Stimulated activated CD4-positive, alpha-beta T cell treated with anti-CD3 and anti-CD28 coated beads, Interleukin-15, amount 100 ng/mL, for 1 hour (primary cell): ENCODE measurements at places on chromosomes 7 and 10.
A peak's percentile ranks its signal among the peaks of the same experiment; 100 is the strongest.

DNA sequence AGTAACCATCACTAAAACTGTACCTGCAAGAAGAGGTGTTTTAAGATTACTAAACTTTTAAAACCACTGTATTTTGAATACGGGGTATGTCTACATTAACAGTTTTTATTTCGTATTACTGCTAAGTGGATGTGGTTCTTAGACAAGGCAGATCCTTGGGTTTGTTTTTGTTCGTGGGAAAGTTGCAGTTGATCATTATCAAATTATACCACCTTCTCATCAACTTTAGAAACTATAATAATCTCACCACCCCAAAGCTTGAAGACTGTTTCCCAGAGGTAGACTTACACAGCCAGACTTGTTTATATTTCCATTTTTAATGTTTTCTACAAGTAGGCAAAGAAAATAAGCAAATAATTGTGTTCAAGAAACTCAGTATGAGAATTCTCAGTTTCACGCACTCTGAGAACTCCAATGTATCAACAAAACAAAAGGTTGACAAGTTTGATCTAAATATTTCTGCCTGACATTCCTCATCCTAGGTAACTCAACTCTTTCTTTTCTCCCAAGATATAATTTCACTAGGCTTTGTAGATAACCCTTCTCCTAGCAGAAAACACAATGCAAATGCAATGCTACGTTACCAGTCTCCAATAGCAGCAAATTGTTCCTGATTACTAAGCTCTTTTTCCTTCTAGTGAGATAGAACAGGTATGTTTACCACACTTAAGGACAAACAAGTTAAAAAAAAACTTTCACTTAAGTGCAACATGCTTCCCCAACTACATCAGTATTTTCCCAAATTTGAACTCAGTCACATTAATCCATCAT lies 36.0 kb downstream of the IGF2BP3 start:
- no peak for DNase-seq

GRCh38 chr7:143485500-143485899 lies 7.8 kb downstream of the TAS2R41 start:
- DNase-seq, result no peak

- DNase-seq, result no peak
Observed at GRCh38 chr7:108045154-108045553, 42.2 kb upstream of the LAMB1 start.

DNA sequence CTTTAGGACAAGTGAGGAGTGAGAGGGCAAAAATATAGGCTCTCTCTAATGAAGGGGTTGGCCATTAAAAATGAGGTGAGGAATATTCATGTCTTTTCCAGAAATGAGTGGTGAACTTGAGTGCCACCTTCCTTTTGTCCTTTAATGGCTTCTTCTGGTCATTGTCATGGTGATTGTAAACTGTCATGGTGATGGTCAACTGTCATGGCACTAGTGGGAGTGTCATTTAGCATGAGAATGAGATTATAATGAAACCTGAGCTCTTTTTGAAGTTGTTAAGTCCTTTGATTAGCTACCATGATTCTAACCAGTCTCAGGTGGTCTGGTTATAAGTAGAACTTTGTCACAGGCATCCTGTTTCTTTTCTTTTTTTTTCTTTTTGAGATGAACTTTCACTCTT lies 524.4 kb downstream of the NEBL start:
- no peak for DNase-seq

DNA sequence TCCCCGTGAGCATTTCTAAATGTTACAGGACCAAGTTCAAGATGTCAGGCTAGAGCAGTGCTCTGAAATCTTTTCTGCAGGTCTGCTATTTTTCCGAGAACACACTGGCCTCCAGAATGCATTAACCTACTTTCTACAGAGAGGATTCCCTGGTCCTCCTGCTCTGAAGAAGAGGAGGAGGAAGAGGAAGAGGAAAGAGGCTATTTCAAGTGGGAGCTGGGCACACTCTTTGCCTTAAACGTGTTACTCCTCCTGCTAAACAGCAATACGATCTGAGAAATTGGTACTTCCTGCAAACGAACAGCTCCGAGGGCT lies 157.4 kb downstream of the FRMD4A start:
- no peak for DNase-seq

DNA sequence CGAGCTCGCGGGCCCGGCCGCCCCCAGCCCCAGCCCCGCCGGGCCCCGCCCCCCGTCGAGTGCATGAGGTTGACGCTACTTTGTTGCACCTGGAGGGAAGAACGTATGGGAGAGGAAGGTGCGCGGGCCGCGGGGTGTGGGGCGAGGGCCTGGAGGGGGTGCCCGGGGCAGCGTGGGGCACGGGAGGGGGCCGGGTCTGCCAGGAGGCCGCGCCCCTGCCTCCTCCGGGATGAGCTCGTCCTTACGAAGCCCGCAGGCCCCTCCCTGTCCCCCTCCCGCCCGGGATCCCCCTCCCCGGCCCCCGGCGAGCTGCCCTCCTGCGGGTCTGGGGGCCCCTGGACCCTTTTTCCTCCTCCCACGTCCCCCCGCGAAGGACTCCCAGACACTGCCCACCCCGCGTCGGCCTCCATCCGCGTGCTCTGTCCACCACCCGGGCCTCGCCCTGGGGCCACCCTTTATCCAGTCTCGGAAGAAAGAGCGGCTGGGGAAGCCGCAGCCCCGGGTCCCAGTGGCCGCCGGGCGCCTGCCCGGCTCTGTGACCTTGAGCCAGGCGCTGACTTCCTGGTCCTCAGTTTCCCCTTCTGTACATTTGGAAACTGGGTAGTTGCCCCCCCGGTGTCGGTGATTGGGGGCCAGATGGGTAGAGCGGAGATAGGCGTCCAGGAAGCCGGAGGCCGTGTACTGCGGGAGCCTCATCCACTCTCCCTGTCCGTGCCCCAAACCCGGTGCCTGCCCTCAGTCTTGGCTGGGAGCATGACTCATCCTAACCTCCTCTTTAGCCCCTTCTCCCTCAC lies 521 bp downstream of the LIMK1 start:
- DNase-seq, result no peak

GRCh38 chr7:111697771-111698170 lies 135.5 kb upstream of the IMMP2L start:
- no peak for DNase-seq

- DNase-seq, result no peak
Observed at GRCh38 chr7:140902303-140902953, 22.3 kb downstream of the BRAF start.

- no peak for DNase-seq
Observed at GRCh38 chr7:155745737-155746136, 66.5 kb downstream of the SHH start.

GRCh38 chr10:60916025-60916424 lies 28.0 kb downstream of the RHOBTB1 start:
- DNase-seq, result no peak

GRCh38 chr7:47991741-47992311 lies 12.4 kb upstream of the HUS1 start:
- DNase-seq, result peak; percentile 74

DNA sequence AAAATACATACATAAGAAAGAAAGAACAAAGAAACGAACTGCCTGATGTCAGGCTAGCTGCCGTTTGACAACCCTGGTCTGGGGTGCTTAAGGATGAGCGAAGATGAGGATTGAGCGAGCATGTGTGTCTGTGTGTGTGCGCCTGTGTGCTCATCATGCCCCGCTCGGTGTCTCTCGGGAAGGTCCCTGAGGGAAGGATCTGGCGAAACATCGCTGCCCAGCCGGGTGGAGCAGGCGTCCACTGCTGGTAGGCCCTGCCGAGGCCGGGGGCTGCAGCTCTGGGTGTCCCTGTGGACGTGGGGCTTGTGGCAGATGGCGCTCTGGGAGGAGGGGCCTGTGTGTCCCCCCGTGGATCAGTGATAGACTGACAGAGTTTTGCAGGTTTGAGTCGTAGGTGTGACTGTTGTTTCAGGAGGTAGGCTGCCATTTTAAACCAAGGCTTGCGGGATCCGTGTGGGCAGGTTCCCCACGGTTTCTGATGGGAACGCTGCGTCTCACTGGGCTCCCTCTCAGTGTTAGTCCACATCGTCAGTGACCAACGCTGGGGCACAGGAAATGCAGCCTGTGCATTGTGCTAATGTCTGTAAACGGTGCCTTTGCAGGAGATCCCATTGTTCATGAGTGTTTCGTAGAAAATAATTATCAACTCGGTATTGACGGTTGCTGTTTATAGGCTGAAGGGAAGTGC lies 5.9 kb upstream of the SUN1 start:
- DNase-seq, result no peak

DNA sequence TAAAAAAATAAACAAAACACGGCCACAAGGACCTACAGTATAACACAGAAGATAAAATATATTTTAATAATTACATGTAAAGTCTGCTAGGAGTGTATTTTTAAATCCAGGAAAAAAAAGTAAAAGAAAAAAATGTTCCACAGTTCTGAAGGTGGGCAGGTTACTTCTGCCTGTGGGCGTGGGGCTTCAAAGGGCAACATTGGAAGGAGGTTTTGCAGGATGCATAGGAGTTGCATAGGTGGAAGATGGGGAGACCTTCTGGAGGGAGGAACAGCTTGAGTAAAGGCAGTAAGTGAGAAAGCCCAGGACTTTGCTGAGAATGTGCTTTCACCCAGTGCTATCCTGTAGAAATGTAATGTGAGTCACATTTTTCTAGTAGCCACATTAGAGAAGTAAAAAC lies 37.5 kb upstream of the PLXNA4 start:
- DNase-seq, result no peak

GRCh38 chr10:44890696-44891563 lies 20.2 kb upstream of the TMEM72 start:
- no peak for DNase-seq

DNA sequence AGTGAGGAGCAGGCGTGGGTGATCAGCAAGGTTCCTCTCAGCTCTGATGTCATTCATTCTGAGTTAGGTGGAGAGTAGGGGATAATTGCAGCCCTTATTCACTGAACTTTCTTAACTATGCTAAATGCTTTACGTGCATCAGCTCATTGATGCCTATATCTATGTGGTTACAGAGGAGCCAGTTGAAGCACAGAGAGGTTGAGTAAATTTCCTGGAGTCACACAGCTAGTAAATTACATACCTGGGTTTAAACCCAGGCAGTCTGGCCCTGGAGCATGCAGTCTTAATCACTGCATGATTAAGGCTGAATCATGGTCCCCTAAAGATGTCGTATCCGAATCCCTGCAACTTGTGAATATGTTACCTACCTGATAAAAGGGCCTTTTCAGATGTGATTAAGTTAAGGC lies 99.6 kb downstream of the GRK5 start:
- no peak for DNase-seq

- no peak for DNase-seq
Observed at GRCh38 chr7:99615989-99616358, 772 bp upstream of the ZSCAN25 start.

DNA sequence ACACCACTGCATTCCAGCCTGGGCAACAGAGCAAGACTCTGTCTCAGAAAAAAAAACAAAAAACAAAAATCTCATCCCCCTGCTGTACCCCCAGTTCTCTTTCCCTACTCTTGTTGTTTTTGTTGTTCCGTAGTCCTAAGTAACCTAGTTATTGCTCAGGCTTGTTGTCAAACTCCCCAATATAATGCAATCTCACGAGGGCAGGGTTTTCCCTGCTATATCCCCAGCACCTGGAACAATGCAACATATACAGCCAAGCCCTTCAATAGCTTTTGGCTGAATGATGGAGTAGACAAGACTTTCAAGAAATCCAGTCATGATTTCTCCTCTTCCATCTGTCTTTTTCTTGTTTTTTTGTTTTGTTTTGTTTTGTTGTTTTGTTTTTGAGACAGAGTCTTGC lies 10.2 kb downstream of the ACSL5 start:
- no peak for DNase-seq

DNA sequence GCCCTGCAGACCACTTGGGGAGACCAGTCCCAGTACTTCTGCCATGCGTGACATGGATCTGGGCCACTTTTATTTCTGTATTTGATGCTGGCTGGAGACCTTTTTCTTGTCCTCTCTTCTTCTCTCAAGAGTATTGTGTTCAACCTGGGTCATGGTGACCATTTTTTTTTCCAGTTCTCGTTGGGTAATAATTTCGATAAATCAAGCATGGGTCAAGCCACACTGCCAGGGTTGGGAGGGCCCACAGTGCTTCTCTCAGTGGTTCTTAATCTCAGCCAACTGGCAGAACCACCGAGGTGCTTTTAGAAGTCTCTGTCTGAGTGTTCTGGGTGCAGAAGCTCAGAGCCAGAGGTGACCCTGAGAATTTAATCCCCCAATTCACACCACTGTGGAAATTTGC lies 269.9 kb downstream of the SEC23IP start:
- DNase-seq, result no peak

DNA sequence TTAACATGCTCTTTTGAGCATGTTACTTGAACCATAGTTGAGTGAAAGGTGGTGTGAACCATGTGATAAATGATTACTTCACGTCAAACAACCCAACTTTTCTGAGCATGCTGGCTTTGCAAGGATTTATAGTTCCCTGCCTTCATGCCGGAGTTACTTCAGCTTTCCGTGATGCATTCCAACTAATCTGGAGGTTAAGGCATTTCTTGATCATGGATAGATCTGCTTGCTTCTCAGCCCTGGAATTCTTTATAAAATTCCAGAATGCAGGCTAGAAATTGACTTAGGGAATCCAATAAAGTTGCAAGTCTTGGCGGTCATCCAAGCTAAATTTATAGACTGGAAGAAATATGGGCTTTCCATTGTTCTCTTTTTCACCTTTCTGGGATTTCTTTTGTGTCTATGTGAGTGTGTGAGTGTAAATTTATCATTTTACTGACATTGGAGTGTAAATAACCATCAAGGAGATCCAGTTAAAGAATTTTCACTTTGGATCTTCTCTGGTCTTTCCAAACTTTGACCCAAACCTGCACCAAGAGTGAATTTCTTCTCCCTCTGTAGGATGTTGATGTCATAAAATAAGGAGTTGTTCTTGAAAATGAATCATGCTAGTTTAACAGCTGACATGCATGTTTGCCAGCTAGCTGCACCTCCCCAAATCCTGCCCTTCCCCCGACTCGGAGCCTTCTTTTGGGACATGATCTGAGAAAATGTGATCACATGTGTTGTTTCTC lies 289.0 kb downstream of the TWIST1 start:
- DNase-seq, result no peak

GRCh38 chr7:98217623-98218582 lies 6.7 kb downstream of the BHLHA15 start:
- DNase-seq, result no peak

GRCh38 chr7:158322616-158323530 lies 264.8 kb downstream of the PTPRN2 start:
- no peak for DNase-seq
